ENCODE measurements at places on chromosomes 6 and 20.

DNA sequence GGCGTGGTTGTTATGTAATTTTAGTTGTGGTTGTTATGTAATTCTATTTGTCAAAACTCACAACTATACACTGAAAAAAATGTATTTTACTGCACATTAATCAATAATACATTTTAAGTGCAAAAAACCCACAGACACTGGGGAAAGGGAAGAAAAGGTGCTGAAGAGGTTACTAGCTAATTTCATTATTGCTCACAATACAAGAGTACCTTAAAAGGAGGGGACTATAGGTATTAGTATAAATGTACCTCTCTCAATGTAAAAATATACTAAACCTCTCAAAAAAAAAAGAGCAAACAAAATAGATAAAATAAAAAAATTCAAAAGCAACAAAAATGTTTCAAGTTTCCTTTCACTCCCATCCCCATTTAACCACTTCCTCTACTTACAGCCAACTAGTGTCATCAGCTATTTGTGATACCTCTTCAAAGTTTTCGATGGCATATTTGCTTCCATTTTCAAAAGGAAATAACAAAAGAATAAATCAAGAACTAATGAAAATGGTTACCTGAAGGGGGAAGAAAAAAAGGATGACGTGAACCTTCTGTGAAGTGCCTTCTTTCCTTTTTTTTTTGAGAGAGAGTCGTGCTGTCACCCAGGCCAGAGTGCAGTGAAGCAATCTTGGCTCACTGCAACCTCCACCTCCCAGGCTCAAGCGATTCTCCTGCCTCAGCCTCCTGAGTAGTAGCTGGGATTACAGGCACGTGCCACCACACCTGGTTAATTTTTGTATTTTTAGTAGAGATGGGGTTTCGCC, 30.2 kb downstream of the RANBP9 start:
- no peak for DNase-seq

- DNase-seq: no peak
Measured at GRCh38 chr20:6802227-6802626, 34.7 kb downstream of the BMP2 start.

GRCh38 chr6:14035874-14036273, 81.7 kb upstream of the CD83 start:
- no peak for DNase-seq

DNA sequence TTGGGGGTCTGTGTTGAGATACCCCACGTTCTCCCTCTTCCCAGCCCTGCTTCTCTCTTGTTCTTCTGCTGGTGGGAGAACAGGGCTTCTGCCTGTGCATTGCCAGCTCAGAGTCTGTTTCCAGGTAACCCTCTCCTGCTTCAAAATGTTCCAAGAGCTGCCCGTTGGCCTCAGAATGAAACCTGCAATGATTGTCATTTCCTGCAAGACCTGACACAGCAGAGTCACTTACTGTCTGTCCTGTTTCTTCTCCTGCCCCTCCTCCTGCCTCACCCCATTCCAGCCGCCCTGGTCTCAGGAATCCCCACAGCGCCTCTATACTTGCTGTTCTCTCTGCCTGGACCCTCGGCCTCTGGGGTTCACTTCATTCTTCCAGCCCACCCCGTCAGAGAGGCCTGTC, 81.4 kb upstream of the ARID1B start:
- DNase-seq: no peak

DNA sequence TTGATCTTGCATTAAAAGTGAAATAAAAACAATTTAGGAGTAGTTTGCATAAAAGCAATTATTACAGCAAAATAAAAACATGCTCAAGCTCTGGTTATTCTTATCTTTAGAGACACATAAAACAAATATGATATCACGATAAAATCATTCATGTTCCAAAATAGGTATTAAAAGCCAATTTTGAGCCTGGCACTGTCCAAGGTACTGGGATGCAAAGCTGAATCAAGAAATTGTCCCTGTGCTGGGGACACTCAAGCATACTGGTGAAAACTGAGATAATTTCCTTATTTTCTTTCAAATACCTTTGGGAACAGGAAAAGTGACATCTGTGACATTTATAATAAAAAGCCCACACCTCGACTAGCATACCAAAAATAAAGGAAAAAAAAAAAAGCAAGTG, 931 bp upstream of the MTCL3 start:
- no peak for DNase-seq

DNA sequence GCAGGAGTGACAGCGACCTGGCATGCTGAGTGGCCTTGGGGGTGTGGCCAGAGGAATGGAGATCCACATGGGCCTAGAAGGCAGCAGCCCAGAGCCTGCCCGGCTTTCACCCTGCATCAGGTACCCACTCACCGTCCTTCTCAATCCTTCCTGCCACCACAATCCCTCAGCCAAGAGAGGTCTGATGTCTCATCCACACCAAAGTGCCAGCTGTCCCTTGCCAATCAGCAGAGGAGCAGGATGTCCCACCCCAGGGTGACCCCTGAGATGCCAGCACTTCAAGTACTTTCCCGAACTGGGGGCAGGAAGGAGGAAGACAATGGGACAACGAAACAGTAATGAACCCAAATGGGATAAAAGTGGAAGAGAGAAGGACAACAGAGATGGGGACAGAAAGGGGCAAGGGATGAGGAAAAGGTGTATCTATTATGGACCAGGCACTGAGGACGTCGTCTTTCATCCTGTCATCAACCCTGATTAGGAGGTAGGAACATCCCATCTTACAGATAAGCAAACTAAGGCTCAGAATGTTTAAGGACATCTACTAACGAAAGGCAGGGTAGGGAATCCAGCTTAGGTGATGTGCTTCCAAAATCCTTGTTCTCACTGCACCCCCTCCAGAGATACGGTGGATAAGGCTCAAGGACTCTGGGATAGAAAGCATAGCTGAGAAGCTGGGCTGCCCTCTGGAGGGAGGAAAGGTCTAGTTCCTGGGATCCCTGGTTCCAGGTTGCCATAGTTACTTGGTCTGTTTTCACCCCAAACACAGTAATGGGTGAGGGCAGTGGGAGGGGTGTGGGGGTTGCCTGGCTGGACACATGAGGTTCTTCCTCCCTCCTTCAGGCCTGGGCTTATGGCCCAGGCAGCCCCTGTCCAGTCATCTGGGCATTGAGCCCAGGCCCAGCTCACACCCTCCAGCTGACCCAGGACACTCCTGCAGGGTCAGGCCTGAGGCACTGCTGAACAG, 4.5 kb upstream of the TNXB start:
- no peak for DNase-seq

DNA sequence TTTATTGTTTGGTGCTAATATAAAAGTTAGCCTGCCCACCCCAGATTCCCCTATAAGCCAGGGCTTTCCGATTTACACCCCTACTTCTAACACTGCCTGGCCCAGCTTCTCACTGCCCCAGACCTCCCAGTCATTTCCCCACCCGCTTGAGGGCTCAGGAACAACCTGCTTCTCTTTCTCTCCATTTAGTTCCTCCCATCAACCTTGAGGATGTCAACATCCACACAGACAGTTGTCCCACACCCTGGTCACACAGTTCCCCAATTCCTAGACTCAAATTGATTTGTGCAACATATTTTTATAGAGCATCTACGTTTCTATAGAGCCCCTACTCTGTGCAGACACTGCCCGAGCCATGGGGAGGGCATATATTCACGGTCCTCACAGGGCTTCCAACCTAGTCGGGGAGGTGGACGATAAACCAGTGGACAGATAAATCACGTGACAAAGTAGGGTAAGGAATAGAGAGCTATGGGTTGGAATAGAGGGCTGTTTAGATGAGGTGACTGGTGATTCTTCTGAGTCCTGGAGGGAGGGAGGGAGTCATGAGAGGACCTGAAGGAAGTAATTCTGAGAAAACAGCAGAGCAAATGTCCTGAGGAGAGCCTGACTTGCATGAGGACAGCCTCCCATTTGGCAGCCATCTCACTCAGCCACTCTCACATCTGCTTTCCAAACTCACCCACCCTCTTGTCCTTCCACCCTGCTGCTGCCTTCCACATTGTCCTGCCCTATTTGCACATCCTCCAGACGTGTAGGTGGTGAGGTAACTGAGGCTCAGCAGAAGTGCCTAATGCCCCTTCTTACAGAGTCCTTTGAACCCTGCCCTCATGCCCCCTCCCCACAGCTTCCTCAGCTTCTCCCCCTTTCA, 6.3 kb downstream of the GABRR2 start:
- no peak for DNase-seq

GRCh38 chr6:81938014-81938856, 185.8 kb upstream of the TENT5A start:
- DNase-seq: no peak

DNA sequence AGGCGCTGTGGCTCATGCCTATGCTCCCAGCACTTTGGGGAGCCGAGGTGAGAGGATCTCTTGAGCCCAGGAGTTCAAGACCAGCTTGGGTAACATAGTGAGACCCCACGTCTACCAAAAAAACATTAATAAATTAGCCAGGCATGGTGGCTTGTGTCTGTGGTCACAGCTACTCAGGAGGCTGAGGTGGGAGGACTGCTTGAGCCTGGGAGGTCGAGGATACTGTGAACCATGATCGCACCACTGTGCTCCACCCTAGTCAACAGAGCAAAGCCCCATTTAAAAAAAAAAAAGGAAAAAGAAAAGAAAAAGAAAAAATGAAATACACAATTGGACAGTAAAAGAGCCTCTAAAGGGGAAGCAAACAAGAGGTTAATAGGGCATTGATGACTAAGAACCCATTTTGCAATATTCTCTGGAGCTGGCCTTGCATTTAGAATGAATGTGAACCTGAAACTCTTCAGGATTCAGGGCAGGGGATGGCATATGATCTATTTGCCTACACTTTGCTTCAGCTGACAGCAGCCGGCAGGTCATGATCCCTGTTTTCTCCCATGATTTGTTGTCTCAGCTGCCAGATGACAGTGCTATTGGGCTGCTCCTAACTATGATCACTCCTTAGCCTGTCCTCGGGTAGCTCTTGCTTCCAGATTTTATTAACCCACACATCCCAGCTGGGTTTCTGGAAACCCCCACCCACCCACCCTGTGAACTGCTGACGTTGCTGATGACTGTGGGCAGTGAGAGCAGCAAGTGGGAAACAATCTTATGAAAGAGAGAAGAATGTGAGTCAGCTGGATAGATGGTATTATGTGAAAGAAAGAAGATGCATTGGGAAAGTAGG, 83.8 kb upstream of the ELOVL5 start:
- DNase-seq: no peak

GRCh38 chr6:135226537-135226936, 45.4 kb downstream of the MYB start:
- no peak for DNase-seq

All from NCI-H2081 (cell line).